ENCODE measurements at places on chromosomes 4 and X. TPM values are rescaled to one million over a fixed set of nuclear protein-coding genes. Genes with fewer than 3 reads are reported as not detected.
A peak's percentile ranks its signal among the peaks of the same experiment; 100 is the strongest.

GRCh38 chr4:114890773-114891172, 222.6 kb downstream of the NDST4 start:
- no peak for DNase-seq

DNA sequence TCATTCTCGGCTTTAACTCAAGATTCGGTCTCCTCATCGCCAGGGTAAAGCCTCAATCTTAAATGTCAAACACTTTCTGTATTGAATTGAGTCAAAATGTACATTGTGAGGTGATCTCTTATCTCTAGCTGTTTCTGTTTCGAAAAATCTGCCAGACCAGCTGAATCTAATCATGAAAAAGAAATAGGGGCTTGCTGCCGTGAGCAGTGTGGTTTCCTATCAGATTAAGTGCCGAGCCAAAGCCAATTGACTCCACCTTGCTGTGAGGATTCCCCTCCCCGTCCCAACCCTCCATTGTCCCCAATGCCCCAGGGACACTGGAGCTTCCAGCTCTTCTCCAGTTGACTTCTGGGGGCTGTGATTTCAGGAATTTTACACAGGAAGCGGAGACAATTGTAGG, 12.5 kb upstream of the CRLF2 start:
- no peak for DNase-seq

DNA sequence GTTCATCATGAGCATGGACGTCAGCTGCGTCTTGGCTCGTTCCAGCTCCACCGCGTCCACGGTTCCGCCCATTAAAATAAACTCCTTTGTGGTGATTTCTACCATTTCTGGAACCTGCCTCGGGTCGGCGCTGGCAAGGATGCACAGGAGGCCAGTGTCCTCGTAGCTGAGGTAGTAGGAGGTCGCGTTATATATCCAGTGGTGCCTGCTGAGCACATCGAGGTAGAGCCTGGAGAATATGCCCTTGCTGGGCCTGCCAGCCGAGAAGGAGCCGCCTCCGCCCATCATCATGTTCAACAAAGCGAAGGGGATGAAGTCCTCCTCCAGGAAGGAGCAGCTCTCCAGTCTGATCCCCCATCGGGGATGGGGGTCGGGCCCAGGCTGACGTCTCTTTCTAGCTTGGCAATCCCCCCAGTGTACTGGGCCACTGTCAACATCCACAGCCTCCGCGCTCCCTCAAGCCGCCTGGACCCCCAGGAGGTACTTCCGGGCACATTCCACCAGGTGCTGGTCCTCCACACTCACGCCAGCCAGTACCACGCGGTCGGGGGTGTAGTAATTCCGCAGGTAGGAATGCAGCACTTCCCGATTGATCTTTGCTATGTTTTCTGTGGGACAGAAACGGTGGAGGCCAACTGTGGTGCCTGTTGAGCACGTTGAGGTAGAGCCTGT, 120.9 kb upstream of the GRID2 start:
- DNase-seq = no peak

DNA sequence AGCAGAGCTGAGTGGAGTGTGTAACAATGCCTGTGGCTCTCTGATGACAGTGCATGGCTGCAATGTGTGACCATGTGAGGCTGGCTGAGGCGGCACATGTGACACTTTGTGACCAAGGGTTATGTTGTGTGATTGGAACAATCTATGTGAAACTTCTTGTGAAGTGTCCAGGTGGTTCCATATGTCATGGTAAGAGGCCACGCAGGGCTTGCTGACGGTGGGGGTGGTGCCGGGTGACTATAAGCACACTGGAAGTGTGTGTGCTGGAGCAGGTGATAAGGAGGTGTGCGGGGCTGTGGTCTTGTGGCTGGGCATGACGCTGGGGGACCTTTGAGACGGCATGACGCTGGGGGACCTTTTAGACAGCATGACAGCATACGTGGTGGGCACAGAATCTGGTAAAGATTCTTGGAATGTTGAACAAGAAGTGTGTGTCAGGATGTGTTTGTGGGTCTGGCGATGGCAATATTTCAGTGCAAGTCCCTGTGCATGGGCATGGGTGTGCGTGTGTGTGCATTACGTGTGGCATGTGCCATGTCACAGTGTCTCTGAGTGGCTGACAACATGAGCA, 7.4 kb upstream of the HDAC6 start:
- peak; percentile 48 for DNase-seq

- peak; percentile 41 for DNase-seq
Measured at GRCh38 chr4:70734168-70734954, 12.6 kb downstream of the RUFY3 start.

GRCh38 chr4:16110661-16111290, 27.0 kb upstream of the PROM1 start:
- DNase-seq = no peak

The CXXC4 gene
- 16.6 TPM for polyA plus RNA-seq

- DNase-seq = peak; percentile 19
Measured at GRCh38 chr4:41185614-41186592, 28.4 kb downstream of the APBB2 start.

The LRAT gene
- polyA plus RNA-seq = 1.6 TPM

The UGT2A1 gene
- 0.04 TPM for polyA plus RNA-seq

DNA sequence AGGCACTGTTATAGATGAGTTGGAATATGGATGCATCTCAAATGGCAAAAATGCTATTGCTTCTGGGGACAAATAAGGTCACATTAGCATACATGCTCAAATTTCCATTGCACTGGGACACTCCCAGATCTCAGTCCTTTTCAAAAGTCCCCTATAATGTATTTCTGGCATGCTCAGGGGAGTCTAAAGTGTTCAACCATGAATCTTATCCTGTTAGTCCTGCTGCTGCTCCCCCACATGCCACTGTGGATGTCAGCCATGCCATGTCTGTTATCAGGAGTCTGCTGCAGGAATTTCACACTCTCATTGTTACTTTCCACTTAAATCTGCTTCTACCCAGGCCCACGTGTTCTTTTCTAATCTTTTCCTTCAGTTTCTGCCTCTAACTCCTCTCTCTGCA, 1000.6 kb downstream of the CCSER1 start:
- peak; percentile 54 for DNase-seq

- DNase-seq = no peak
Measured at GRCh38 chr4:1112821-1113182, 562 bp downstream of the RNF212 start.

GRCh38 chr4:79296768-79297428, 29.0 kb downstream of the NAA11 start:
- no peak for DNase-seq

DNA sequence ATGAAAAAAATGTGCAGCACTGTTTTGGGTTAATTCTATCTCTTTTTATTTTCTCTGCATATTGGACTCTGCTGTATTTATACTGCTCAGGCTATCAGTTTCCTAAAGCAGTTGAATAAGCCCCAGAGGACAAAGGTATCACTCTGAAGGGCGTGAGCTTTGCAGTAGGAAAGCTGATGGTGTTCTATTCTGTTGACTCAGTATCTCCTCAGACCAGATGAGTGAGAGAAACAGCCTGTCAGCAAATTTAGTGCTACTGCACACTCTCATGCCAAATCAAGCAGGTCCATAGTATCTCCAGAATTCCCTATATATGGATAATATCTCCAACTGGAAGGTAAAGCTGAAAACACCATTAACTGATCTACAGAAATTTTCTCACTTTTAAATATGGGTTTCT, 132.3 kb upstream of the UGT8 start:
- DNase-seq = peak; percentile 79

- DNase-seq = no peak
Measured at GRCh38 chr4:175419236-175419718, 392.8 kb downstream of the GPM6A start.

DNA sequence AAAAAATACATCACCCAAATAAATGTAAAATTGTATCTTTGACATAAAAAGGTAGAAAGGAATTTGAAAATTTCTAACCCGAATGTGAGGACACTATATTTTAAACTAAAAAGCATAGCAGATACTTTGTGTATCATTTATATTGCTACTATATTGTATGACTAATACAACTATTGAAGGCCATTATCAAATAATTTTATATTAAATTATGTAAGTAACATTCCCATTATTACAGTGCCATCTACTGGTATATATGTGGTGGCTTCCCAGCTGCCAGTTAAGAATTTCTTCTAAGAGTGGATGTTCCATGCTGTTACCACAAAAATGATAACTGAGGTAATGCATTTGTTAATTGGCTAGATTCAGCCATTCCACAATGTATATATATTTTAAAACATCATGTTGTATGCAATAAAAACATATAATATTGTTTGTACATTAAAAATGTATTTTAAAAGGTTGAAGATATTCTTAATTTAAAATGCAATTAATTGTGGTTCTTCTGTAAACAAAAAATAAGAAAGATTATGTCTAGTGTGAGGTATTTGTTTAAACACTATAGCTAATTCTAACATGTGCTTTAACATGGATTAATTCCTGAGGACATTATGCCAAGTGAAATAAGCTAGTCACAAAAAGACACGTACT, 65.3 kb downstream of the EGF start:
- no peak for DNase-seq

The HOPX gene
- 28.5 TPM for polyA plus RNA-seq

DNA sequence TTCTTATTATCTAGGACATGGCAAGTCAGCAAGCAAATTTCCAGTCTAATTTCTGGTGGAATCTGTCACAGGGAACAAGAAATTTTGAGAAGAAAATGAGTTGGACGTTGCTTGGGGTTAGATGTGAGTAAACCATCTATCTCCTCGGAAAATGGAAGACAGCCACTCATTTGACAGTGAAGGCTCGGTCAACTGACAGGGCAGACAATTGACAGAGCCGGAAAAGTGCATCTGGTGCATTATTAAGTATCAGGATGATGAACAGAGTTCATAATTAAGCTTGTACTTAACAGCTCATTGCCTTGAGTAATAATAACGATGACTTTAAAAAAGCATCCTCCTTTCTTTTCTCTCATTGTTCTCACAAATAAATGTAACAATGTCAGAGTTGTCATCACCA, 168.4 kb downstream of the MAD2L1 start:
- no peak for DNase-seq

GRCh38 chr4:113173126-113173792, 123.8 kb downstream of the ANK2 start:
- DNase-seq = no peak

- no peak for DNase-seq
Measured at GRCh38 chr4:3217266-3217665, 31.7 kb upstream of the MSANTD1 start.

GRCh38 chr4:4481399-4481994, 60.4 kb downstream of the STX18 start:
- no peak for DNase-seq

The CSN1S1 gene
- not detected for polyA plus RNA-seq

- DNase-seq = no peak
Measured at GRCh38 chr4:6022607-6023288, 4.5 kb upstream of the C4orf50 start.

DNA sequence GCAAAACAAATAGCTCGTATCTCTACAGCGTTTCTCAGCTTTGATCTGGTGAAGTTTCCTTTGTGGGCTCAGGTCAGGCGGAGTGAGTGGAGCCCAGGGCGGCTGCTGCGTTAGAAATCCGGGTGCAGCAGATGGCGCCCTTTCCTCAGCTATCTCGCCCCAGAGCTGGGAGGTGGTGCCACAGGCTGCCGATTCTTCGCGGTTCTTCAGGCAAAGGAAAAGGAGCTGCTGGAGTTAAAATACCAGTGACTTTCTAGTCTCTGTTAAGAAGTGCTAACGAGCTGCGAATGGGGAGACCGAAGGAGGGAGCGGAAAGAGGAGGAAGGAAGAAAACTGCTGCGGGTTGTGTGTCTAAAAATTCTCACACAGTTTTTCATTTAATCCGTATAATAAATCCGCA, 114.6 kb downstream of the CPE start:
- peak; percentile 48 for DNase-seq

The MTNR1A gene
- polyA plus RNA-seq = 0.48 TPM

- DNase-seq = no peak
Measured at GRCh38 chrX:71177327-71177726, 32.7 kb downstream of the NLGN3 start.

DNA sequence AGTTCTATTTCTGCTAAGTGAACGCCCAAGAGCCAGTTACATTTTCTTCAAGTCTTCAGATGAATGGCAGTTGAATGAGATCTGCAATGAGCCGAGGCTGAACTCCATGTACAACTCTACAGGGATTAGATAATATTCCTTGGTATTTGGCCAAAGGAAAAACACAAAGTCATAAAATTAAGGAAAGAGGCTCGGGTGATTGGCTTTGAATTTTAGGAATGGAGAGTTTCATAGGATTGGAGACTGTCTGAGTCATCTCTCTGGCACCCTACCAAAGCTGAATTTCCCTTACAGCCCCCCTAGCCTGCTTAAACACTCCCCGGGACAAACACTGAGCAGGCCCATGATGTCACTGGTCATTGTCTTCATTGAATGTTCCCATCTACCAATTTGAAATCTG, 188.0 kb upstream of the C1QTNF7 start:
- DNase-seq = no peak

GRCh38 chr4:83378419-83378818, 43.8 kb upstream of the HPSE start:
- peak; percentile 30 for DNase-seq

The CXCL3 gene
- 1.4 TPM for polyA plus RNA-seq

DNA sequence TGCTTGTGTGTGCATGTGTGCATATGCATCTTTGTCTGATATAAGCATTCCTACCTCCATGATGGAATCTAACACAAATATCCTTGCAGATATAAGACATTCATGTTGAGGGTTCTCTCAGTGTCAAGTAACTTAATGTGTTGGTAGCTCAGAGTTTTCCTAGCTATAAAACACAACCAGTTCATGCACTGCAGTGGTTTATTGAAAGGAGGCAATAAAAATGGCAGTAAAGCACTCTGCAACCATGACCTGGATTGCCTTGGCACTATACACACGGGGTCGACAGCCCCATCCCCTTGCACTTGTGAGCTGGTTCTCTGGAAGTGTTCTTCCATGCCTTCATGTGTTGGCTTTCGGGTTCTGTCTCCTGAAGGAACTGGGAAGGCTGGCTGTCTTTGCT, 38.9 kb downstream of the GPC4 start:
- no peak for DNase-seq

GRCh38 chrX:66021401-66021764, 18.5 kb downstream of the VSIG4 start:
- no peak for DNase-seq

DNA sequence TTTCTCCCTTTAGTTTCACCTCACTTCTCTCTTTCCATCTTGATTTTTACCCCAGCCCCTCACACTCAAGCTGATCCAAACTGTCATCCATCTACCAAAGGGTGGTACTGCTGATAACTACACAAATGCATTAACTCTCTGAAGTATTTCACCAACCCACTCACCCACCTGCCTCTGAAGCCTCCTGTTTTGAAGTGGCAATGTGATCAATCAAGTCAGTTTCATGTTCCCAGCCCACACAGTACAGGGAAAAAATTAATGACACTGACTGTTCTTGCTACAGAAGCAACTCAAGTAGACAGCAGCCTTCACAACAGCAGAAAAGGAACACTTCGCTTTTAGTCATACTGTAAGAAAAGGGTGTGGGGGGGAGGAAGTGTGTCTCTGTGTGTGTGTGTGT, 183.0 kb upstream of the NOCT start:
- no peak for DNase-seq

GRCh38 chr4:109332926-109333464, 30.5 kb upstream of the COL25A1 start:
- no peak for DNase-seq

GRCh38 chrX:65610040-65610439, 57.4 kb upstream of the MSN start:
- DNase-seq = no peak

Measured in large intestine (tissue), 12 donors.